SHP77 (cell line): ENCODE measurements at places on chromosomes 11 and 22.

- no peak for DNase-seq
These were observed 186.3 kb downstream of the CTTN start for GRCh38 chr11:70584498-70585235.

DNA sequence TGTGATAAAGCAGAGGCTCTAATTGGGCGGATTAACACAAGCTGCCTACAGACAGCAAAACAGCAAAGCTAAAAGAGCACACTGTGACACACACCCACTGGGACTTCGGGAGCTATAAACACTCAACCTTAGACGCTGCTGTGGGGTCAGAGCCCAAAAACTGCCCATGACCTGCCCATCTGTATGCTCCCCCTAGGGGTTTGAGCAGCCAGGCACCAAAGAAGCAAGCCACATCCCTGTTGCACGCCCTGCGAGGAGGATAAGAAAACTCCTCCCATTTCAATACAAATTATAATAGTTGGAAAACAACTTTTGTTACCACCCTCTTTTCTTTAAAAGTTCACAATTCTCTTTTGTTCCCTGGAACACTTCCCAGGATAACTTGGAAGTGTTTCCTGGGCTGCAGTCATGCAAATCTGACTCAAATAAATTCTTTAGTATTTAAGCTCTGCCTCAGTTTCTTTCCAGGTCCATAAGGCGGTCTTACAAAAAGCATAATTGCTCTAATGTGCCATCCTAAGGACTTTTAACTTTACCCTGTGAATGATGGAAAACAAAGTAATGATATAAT is 86.4 kb downstream of the DLG2 start:
- no peak for DNase-seq

GRCh38 chr22:43092085-43092484 is 2.9 kb upstream of the TTLL1 start:
- no peak for DNase-seq

DNA sequence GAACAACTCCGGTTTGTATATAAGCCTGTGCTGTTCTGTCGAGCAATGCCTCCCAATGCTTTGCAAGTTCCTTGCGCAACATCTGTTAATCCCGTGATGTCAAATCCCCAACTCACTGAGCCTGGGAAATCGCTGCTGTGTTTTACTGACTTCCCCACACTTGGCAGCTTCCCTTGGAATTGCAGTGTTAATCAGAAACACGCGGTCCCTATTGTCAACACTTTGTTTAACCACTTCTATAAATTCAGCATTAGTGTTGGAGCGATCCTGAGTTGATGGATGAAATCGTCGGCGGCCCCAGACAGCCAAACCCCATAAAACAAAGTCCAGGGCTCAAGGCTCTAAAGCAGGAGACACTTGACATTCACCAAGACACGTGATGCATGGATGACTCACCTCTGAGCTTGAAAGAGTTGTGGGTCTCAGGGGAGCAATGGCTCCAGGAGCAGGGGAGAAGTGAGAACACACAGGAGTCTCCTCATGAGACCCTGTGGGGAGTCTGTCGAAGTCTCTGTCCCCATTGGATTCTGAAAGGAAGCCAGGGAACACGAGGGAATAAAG is 555.3 kb downstream of the MIAT start:
- no peak for DNase-seq

GRCh38 chr11:12693479-12694182 is 19.4 kb downstream of the TEAD1 start:
- no peak for DNase-seq

- no peak for DNase-seq
These were observed 3.1 kb downstream of the ALX4 start for GRCh38 chr11:44306918-44307244.

DNA sequence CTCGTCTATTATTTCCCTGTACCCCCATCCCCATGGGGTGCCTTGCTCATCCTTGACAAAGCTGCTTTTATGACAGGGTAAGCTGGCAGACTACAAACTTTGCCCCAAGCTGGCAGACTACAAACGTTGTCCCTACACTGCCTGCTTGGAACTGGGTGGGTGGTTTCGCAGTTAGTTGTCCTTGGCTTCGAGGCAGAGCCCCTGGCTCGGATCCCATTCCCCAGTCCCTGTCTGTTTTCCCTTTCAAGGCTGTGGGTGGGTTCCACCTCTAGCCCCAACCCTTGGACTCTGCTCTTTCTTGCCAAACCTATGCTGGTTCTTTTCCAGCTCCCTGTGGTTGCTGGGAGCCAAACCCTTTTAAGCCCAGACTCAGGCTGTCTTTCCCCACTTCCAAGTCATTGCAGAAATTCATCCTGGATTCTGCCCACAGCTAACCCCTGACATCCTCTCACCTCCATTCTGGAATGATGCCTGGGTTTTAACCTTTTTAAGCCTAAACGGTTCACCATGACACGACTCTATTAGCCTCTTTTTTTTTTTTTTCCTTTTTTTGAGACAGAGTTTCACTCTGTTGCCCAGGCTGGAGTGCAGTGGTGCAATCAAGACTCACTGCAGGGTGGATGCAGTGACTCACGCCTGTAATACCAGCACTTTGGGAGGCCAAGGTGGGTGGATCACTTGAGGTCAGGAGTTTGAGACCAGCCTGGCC is 9.2 kb upstream of the RBM14 start:
- no peak for DNase-seq

DNA sequence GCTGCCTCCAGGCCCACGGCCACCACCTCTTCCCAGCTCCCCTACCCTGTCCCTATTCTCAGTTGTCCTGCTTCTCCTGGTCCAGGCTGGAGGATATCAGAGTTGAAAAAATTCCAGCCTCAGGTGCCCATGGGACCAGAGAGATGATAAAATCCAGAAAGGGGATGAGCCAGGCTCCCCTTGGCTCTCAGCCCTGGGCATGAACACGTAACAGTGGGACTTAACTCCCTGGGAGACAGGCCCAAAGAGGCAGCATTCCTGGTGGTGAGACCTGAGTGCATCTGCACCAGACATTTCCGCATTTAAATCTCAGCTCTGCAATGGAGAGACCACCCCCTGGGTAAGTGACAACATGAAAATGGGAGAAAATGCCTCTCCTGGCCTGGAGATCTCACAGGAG is 10.4 kb upstream of the SLC39A13 start:
- no peak for DNase-seq

DNA sequence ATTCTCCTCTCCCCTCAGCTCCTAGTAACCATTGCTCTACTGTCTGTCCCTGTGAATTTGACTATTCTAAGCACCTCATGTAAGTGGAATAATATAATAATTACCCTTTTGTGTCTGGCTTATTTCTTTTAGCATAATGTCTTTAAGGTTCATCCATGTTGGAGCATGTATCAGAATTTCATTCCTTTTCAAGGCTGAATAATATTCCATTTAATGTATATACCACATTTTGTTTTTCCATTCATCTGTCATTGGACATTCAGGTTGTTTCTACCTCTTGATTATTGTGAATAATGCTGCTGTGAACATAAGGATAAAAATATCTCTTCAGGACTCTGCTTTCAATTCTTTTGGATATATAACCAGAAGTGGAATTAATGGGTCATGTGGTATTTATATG is 28.1 kb downstream of the OR2AT4 start:
- no peak for DNase-seq

DNA sequence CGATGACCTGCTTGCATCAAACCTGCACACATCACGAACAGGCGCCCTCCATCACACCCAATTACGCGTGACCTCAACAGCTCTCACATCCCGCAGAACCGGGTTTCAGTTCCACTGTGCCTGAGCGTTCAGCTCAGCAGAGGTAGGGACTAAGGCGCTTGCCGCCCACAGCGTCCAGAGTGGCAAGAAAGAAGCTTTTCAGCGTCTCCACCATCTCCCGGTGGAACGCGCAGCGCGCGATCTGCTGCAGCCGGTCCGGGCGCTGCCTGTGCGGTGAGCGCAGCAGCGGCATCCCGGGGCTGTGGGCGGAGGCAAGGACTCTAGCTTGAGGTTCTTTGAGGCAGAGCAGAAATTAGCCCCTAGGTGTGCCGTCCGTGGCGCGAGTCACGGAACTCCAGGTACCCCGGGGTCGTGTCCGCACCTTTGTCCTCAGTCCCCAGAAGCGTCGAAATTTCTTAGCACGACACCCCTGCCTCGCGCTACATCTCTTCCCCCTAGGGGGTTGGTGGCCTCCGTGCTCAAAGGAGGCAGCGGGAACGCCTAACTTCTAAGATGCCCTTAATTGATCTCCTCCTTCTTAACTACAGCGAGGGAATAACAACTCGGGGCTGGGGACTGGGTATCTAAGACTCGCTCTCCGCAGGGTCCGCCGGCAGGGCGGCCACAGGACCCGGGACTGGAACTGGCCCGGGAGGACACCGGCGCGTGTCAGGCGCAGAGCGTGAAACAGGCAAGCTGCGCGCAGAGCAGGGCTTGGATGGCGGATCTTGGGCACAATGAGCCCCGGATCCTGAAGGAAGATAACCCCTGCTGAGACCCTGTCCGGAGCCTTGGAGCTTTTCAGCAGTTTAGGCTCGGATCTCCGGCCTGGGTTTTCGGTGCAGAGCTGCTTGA is 1.7 kb upstream of the CALCA start:
- DNase-seq: no peak

GRCh38 chr22:45164270-45165088 is 754 bp downstream of the NUP50 start:
- DNase-seq: no peak

DNA sequence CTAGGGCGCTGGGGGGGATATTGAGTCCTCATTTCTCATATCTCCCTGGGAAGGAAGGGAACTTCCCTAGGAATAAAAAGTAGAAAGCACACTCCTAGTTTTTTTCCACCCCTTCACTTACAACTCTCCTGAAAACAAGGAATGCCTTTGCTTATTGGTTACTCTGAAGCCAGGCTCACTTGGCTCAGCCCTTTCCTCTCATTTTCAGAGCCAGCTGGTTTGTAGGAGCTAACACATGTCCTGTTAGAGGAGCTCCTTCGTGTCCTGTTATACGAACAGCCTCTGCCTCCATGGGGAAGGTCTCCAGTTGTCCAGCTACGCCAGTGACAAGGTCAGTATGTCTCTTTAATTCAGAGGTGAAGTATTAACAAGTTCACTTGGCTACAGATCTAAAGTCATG is 17.6 kb downstream of the ALKBH8 start:
- DNase-seq: no peak

GRCh38 chr11:112852143-112852866 is 108.9 kb upstream of the NCAM1 start:
- no peak for DNase-seq

DNA sequence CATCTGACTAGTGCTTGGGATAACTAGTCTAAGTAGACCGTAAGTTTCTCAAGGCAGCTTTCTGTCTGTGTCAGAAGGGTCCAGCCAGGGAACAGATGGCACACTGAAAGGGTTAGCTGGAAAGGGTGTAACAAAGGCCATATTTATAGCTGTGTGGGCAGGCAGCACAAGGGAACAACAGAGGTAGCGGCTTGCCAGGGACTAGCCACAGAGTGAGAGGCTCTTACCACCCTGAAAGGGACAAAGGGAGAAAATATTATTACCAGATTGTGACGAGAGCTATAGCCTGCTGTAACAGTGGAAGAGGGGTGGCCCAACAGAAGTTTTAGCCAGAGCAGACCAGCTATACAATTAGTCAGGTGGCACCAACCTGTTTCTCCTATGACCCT is 129.4 kb downstream of the CCDC34 start:
- DNase-seq: no peak

DNA sequence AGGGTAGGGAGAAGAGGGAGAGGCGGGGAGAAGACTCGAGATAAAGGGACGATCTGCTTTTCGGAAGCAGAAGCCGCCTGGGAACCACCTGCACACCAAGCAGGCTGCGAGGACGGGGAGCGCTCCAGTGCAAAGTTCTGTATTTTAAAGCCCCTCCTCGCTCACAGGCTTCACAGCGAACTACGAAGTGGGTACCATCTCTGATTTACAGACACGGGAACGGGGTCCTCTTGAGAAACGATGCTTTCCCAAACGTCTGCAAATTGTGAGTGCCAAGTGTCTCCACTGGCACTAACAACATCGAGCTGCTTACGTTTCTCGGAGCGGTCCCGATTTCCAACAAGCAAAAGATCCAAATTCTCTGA is 700 bp upstream of the STX3 start:
- no peak for DNase-seq

GRCh38 chr11:59728913-59729312 is 15.3 kb upstream of the OR10V1 start:
- no peak for DNase-seq

DNA sequence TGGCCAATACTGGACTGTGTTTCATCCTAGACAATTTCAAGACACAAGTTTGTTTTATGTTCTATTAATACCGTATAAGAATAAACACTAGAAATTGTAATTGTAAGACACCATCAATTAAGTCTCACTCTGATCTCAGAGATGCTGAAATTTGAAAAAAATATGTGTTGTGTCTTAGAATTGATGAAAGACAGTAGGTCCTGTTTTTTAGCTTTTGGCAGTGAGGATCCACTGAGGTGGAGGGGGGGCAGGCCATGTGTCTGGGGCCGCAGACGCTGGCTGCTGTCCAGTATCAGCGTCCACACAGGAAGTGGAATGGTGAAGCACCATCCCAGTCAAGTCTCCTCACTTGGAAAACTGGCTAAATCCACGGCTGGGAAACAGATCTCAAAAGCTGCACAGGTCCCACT is 22.5 kb upstream of the ALG8 start:
- no peak for DNase-seq

GRCh38 chr11:75773595-75774353 is 5.2 kb downstream of the DGAT2 start:
- no peak for DNase-seq

GRCh38 chr11:57237204-57237681 is at the start of gene APLNR:
Gene APLNR, minus strand, starts transcription at chr11:57237250. Its CDS starts 246 bp downstream, at chr11:57237004.
- DNase-seq: no peak

DNA sequence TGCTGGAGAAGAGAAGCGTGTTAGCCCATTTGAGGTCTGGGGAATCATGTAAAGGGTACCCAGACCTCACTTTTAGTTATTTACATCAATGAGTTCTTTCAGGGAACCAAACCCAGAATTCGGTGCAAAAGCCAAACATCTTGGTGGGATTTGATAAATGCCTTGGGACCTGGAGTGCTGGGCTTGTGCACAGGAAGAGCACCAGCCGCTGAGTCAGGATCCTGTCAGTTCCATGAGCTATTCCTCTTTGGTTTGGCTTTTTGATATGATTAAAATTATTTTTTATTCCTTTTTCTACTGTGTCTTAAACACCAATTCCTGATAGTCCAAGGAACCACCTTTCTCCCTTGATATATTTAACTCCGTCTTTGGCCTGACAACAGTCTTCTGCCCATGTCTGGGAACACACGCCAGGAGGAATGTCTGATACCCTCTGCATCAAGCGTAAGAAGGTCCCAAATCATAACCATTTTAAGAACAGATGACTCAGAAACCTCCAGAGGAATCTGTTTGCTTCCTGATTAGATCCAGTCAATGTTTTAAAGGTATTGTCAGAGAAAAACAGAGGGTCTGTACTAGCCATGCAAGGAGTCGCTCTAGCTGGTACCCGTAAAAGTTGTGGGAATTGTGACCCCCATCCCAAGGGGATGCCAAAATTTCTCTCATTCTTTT is 65.2 kb downstream of the ALX4 start:
- no peak for DNase-seq
